ENCODE measurements at places on chromosomes 4 and X.

DNA sequence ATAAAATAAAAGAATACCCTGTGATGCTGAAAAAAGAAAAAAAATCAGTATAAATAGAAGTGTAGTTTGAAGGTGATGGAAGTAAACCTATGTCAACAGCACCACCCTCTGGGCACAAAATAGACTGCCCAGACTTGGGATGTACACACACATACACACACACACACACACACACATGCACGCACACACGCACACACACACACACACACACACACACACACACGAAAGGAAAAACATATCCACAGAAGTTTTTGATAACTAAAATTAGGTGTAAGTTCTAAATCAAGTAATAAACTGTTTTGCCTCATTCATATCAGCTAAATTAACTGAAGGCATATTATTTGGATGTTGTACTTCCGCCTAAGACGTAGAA, 40.5 kb downstream of the ANXA5 start:
- peak; percentile 12 for DNase-seq

GRCh38 chr4:78079726-78080430, 22.8 kb downstream of the FRAS1 start:
- no peak for DNase-seq

GRCh38 chrX:670645-671044, 40.1 kb downstream of the SHOX start:
- no peak for DNase-seq

GRCh38 chrX:38080808-38081207, 74.5 kb downstream of the SYTL5 start:
- no peak for DNase-seq

Data from NCI-H2081 treated with DMSO at 0.1 percent for 48 hours (cell line).